ENCODE measurements at places on chromosomes 11 and 22.

DNA sequence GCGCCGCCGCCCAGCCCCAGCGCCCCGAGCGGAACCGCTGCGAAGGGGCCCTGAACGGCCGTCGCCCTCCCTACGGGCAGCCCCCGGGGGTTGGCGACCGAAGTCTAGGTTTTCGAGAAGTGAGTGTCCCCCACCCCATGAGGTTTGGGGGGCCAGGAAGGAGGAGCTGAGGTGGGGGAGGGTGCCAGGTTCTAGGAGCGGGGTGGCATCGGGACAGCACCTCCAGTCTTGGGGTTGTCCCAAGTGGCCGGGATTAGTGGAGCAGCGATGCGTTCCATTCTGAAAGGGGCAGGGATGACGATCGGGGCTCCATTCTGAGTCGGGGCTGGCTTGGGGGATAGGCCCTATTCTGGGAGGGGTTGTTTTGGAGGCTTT, 408 bp downstream of the PPP2R5B start:
- no peaks in the 10 kb centered on the region for H3K36me3 ChIP-seq
- H3K4me3 ChIP-seq, result peak overlapping the region; percentile 58

DNA sequence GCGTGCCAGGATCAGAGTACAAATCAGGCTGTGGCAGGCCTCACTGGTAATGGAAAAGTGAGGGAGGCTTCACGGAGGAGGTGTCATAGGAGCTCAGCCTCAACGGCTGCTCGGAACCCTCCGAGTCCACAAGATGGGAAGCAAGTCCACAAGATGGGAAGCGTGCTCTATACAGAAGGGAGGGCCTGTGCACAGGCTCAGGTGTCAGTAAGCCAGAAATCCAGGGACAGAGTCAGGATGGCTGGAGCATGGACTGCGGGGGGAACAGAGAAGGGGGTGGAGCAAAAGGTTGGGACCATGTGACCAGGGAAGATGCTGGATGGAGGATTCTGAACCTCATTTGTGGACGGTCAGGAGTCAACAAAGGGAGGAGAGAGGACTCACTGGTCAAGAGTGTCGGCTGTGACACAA, 3.4 kb upstream of the DPP3 start:
- H3K4me3 ChIP-seq, result no peak overlapping the region
- H3K36me3 ChIP-seq, result no peaks in the 10 kb centered on the region
- H3K27ac ChIP-seq, result no peak overlapping the region

DNA sequence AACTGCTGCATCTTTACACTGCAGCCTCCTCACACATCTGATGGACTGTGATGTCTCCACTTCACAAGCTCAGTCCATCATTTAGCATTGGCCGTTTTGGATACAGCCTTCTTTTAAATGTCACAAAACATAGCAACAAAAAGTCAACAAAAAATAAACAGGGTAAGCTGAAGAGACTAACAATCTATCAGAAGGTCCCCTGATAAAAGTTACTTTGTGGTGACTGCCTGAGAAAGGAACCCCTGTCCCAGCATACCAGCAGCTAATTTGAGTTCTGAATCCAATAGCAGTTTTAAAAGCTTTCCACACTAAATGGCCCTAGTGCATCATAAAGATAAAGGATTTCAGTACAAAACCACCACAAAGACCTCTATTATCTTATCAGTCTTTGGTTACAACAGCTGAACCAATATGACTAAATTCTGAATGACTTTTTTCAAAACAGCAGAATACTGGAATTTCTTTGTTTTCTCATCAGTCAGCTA, 162.4 kb downstream of the SOX6 start:
- H3K27me3 ChIP-seq, result no peaks in the 10 kb centered on the region
- DNase-seq, result no peak
- H3K27ac ChIP-seq, result no peak overlapping the region
- H3K4me3 ChIP-seq, result no peak overlapping the region
- H3K4me1 ChIP-seq, result peaks cover 2% of the 10 kb centered on the region

DNA sequence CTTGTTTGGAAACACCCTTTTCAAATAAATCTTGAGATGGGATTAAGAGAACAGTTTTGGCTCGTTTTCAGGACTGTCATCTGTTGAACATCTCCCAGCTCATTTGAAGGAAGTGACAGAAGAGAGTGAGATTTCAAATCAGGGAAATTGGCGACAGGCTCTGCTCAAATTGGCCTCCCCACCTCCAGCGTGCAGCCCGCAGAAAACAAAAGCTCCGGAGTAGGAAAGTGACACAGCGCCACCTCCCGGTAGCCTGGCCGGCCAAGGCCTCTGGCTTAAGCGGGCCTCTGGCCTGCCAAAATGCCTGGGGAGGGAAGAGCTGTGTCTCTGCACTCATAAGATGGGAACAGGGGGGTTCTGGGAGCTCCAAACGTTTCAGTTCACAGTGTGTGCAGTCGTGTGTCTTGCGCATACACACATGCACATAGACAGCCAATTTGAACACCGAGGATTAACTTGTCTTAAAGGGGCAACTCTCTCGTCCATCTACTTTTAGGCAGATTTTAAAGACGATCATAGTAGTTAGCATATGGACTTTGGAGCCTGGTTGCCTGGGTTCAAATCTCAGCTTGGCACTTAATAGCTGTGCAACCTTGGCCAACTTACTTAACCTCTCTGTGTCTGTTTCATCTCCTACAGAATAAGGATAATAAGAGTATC, 132.7 kb upstream of the RCN1 start:
- peak; percentile 58 for DNase-seq
- H3K36me3 ChIP-seq, result no peaks in the 10 kb centered on the region
- H3K27me3 ChIP-seq, result no peaks in the 10 kb centered on the region
- no peak overlapping the region for H3K27ac ChIP-seq
- H3K4me3 ChIP-seq, result no peak overlapping the region

DNA sequence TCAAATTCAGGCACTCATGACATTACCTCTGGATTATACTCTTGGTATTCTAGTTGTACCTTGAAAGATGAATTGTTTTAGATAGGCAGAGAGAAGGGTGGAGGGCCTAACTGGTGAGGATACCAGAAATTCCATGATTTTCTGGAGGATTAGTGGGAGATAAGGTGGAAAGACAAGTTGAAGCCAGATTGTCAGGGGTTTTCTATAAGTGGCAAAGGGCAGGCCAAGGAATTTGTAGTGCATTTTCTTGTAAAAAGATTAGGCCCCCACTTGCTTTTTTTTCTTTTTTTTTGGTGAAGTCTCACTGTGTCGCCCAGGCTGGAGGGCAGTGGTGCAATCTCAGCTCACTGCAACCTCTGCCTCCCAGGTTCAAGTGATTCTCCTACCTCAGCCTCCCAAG, 28.4 kb upstream of the PRDM10 start:
- no peaks in the 10 kb centered on the region for H3K4me1 ChIP-seq
- H3K27me3 ChIP-seq, result no peaks in the 10 kb centered on the region
- no peak for DNase-seq
- no peaks in the 10 kb centered on the region for H3K36me3 ChIP-seq
- H3K4me3 ChIP-seq, result no peak overlapping the region

Measured in aorta (tissue), 5 donors.